ENCODE measurements at places on chromosomes 5 and 9. TPM values are rescaled to one million over a fixed set of nuclear protein-coding genes. Genes with fewer than 3 reads are reported as not detected.
A peak's percentile ranks its signal among the peaks of the same experiment; 100 is the strongest.

Gene CMYA5
- total RNA-seq, result 0.39 TPM

Gene SLCO6A1
- total RNA-seq, result not detected

DNA sequence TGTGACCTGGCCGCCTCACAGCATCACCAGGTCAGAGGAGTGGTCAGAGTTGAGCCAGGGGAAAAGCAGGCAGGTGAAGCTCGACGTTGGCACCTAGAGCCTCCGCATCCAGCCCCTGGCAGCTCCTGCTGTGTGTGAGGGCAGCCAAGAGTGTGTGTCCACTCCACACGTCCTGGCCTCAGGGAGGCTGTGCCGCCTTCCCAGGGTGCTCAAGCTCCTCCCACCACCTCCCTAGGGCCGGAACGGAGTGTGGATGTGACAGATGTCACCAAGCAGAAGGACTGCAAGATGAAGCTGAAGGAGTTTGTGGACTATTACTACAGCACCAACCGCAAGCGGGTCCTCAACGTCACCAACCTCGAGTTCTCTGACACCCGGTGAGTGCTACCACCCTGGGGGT lies 72.5 kb downstream of the PHF2 start:
- no peak for DNase-seq

DNA sequence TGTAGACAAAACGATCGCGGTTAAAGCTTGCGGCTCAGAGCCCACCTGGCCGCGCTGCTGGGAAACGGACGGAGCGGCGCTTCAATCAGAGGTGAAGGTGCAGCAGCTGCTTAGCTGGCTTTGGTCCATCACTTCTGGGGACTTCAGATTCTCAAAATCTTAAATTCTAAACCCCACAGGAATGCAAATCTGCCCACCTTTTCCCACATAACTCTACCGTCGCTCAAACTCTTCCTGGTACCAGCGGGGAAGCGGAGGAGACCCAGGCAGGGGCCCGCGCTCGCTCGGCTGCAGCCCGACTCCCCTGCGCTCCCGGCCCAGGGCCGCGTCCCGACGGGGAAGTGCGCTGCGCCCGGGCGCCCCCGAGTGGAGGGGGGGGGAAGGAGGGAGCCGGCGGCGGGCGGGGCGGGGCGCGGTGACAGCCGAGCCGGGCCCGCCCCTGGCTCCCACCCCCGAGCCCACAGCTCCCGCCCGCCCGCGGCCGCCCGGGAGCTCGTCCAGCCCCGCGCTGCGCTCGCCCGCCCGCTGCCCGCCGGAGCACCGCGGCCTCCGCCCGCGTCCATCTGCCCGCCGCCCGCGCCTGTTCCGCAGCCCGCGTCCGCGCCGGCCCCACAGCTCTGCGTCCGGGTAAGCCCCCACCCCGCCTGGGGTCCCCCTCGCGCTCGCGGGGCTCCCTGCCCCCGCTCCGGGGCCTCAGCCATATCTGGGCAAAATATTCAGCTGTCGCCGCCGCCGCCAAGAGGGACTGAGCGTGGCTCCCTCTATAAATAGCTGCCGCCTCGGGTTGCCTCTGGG lies at the start of gene TMOD1:
Gene TMOD1, plus strand, starts transcription at position 490 of the 795 bp plus-strand sequence. CDS start 22,523 bp downstream, outside the sequence.
- peak; percentile 52 for DNase-seq

- DNase-seq, result peak; percentile 50
These were observed 28.0 kb downstream of the LCP2 start for GRCh38 chr5:170269579-170269978.

Gene NIPAL4
- total RNA-seq, result 3.9 TPM

Gene LIFR
- total RNA-seq, result 0.25 TPM

- no peak for DNase-seq
These were observed 29.1 kb downstream of the TRIP13 start for GRCh38 chr5:921456-922435.

Gene NSUN2
- 50.6 TPM for total RNA-seq

Gene LCN6
- total RNA-seq, result not detected

Gene PDE8B
- not detected for total RNA-seq

Gene CTNND2
- total RNA-seq, result not detected

DNA sequence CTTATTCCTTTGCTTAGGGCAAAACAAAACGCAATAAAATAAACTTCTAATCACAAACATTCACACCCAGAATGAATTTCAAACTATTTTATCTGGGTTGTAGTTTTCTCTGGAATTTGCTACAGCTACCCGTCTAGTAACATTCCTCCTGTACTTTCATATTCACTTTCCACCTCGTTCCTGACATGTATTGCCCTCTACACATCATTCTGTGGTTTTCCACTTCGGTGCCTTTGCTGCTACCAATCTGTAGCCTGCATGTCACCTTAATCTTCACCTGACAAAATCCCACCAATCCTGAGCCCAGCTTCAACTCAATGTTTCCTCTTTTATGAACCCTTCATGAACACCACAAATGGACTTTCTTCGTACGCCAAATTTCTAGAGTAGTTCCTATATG lies 694.1 kb upstream of the C9orf72 start:
- no peak for DNase-seq

GRCh38 chr9:116791326-116791725 lies 104.2 kb downstream of the TRIM32 start:
- DNase-seq, result no peak

Measured in activated naive CD4-positive, alpha-beta T cell treated with anti-CD3 and anti-CD28 coated beads, Interleukin-2, amount 50 U/mL, for 72 hours (primary cell).